ENCODE measurements at places on chromosomes 7 and 10.
A peak's percentile ranks its signal among the peaks of the same experiment; 100 is the strongest.

GRCh38 chr10:80540981-80541750 lies 3.5 kb downstream of the SH2D4B start:
- DNase-seq = no peak

- DNase-seq = no peak
Observed at GRCh38 chr7:502296-502695, 17.4 kb downstream of the PDGFA start.

GRCh38 chr7:968205-969105 lies 6.9 kb downstream of the COX19 start:
- DNase-seq = no peak

DNA sequence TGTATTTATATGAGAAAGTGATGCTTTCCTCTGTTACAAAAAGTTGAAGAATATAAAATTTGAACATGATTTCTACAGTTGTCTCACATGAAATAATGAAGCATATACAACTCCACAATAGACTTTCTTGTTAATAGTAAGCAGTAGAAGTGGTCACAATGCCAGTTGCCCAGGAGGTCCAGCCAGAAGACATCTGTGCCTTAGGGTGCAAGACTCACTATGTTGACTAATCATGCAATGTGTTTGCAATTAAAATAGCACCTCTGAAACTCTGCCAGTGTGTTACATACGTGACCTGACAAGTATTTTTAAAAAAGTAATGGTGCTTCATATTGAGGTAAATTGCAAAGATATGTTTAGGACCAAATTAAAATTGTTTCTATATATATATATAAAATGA lies 547.2 kb downstream of the ETV1 start:
- no peak for DNase-seq

DNA sequence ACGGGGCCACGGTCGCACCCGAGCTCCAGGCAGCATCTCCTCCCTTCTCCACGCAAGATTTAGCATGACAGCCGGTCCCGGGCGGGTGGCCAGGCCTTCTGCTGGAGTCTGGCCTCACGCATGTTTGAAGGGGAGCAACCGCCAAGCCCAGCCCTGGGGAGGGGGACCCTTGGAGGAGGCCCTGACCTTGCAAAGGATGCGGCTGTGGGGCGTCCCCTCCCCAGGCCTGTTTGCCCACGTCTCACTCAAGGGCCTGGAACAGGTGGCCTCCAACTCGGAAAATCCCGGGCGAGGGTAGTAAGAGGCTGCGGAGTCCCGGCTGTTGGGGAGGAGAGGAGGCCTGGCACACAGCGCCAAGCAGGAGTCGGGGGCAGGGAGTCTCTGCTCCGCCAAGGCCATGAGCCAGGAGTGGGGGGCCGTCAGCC lies 50.6 kb upstream of the DPYSL4 start:
- DNase-seq = no peak

DNA sequence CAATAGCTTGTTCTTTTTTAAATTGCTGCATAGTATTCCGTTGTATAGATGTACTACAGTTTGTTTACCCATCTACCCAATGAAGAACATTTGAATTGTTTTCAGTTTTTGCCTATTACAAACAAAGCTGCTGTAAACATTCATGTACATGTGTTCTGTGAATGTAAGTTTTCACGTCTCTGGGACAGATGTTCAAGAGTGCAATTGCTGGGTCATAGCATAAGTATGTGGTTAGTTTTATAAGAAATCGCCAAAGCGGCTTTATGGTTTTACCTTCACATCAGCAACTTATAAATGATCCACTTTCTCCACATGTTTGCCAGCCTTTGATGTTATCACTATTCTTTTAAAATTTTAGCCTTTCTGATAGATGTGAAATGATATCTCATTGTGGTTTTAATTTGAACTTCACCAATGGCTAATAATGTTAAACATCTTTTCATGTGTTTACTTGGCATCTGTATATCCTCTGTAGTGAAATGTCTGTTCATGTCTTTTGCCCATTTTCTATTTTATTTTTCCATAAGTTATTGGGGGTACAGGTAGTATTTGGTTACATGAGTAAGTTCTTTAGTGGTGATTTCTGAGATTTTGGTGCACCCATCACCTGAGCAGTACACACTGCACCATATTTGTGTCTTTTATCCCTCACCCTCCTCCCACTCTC lies 73.5 kb downstream of the TBXAS1 start:
- DNase-seq = no peak

- no peak for DNase-seq
Observed at GRCh38 chr10:51257511-51258248, 183.4 kb downstream of the PRKG1 start.

GRCh38 chr7:85041605-85042216 lies 145.1 kb downstream of the SEMA3D start:
- peak; percentile 80 for DNase-seq

GRCh38 chr10:119715628-119716505 lies 10.0 kb upstream of the INPP5F start:
- no peak for DNase-seq

DNA sequence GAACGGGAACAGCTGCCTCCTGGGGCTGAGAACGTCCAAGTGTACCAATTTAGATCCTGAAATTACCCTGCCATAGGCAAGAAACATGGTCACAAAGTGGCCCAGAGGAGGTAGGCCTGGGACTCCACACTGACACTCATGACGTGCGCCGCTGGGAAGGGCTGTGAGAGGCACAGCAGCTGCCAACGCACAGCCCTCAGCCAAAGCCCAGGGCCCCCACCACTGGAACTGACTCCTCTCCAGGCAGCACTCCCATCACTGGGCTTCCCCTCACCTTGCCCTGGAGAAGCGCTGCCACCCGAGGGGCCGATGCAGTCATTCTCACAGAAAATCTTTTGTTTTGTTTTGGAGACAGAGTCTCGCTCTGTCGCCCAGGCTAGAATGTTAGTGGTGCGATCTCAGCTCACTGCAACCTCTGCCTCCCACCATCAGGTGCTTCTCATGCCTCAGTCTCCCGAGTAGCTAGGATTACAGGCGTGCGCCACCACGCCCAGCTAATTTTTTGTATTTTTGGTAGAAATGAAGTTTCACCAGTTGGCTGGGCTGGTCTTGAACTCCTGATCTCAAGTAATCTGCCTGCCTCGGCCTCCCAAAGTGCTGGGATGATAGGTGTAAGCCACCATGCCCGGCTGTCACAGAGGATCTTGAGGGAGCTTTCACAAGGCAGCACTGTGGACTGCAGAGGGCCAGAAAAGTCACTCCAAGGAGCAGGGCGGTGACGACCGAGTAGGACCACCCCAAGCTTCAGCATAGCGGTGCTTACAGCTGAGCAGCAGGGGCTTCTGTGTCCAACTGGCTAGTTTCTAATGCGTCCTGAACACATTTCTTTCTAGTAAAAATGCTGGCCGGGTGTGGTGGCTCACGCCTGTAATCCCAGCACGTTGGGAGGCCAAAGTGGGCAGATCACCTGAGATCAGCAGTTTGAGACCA lies 13.5 kb downstream of the GUSB start:
- DNase-seq = no peak

DNA sequence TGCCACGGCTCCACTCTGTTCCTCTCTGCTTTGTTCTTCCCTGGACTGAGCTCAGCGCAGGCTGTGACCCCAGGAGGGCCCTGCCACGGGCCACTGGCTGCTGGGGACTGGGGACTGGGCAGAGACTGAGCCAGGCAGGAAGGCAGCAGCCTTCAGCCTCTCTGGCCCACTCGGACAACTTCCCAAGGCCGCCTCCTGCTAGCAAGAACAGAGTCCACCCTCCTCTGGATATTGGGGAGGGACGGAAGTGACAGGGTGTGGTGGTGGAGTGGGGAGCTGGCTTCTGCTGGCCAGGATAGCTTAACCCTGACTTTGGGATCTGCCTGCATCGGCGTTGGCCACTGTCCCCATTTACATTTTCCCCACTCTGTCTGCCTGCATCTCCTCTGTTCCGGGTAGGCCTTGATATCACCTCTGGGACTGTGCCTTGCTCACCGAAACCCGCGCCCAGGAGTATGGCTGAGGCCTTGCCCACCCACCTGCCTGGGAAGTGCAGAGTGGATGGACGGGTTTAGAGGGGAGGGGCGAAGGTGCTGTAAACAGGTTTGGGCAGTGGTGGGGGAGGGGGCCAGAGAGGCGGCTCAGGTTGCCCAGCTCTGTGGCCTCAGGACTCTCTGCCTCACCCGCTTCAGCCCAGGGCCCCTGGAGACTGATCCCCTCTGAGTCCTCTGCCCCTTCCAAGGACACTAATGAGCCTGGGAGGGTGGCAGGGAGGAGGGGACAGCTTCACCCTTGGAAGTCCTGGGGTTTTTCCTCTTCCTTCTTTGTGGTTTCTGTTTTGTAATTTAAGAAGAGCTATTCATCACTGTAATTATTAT lies 1.2 kb downstream of the CLDN4 start:
- no peak for DNase-seq

Measured in A673 (cell line).